ENCODE measurements at places on chromosomes 4 and X.

DNA sequence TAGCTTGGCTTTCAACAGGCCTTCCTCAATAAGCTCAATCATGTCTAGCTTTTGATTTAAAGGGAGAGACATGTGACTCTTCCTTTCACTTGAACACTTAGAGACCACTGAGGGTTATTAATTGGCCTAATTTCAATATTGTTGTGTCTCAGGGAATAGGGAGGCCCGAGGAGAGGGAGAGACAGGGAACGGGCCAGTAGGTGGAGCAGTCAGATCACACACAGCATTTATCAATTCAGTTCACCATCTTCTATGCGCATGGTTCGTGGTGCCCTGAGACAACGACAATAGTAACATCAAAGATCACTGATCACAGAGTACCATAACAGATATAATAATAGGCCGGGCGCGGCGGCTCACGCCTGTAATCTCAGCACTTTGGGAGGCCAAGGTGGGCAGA lies 17.8 kb downstream of the ZNF81 start:
- no peak for DNase-seq

DNA sequence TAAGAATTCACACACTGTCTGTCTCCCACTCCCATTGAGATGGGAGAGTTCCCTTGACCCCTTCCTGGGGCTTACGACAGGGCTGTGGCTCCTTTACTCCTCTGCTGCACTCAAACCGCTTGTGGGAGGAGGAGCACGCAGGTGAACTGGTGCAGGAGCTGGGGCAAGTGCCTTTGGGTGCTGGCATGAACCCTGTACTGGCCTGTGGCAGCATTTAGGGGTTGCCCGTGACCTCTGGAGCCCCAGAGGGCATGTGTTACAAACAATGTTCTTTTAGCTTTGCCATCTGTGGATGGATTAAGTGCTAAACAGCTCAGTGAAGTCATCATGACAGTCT lies 21.8 kb upstream of the FTHL17 start:
- no peak for DNase-seq

DNA sequence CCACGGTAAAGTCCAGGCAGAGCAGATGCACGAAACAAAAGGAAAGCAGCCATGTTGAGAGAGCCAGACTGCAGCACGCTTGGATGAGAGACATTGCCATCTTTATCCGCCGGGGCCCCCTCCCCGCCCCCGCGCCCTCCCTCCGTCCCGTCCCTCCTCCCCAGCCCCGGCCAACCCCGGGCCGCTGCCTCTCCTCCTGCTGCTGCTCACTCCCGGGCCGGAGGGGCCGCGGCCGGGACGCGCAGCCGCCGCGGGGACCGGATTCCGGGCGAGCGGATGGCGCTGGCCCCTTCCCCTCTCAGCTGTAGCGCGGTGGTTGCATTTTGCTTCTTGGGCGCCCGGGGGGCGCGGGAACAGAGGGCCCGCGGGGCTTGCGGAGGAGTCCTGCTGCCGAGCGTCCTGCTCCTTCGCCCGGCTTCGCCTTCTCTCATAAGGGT lies 542 bp downstream of the RNF150 start:
- no peak for DNase-seq

GRCh38 chr4:157389741-157390140 lies 169.2 kb downstream of the GRIA2 start:
- DNase-seq = no peak

DNA sequence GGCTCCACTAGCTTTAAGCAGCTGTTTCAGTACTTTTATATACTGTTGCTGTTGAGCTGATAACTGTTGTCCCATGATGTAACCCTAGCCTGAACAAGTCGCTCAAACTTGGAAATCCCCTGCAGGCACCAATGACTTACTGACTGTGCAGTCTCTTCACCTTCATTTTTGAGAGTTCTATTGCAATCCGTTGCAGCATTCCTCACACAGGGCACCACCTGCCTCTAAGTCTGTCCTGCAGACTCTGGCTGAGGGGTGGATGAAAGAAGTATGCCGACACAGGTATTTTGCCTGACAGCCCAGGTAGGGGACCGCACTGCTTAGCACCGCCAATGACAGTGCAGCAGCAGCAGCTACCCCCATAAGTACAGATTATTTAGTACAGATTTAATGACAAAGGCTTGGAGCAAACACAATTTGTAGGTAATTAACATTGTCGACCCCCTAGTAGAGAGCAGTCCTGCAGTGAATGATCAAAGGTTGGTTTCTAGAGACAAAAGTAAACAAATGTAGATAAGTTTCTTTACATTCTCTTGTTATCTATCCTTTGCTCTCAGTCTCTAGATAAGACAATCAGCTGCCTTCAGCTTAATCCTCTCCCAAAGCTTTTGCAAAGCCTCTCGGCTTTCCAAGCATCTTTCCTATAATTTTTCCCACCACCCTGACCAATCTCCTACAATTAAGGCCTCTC lies 205.0 kb downstream of the PABPC4L start:
- DNase-seq = no peak
